ENCODE measurements at places on chromosomes 7 and 10.
A peak's percentile ranks its signal among the peaks of the same experiment; 100 is the strongest.

DNA sequence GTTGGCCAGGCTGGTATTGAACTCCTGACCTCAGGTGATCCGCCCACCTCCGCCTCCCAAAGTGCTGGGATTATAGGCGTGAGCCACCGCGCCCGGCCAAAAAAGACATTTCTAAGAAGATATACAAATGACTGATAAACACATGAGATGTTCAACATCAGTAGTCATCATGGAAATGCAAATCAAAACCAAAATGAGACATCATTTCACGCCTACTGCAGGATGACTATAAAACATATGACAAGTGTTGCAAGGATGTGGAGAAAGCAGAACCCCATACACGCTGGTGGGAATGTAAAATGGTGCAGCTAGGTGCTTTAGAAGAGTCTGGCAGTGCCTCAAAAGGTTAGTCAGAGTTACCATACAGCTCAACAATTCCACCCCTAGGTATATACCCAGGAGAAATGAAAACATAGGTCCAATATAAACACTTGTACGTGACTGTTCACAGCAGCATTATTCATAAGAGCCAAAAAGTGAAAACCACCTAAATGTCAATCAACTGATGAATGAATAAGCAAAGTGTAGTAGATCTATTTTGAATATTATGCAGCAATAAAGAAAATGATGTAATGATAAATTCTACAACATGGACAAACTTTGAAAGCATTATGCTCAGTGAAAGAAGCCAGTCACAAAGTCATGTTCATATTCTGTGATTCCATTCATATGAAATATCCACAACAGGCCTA is 24.5 kb downstream of the TMEM209 start:
- no peak for DNase-seq

DNA sequence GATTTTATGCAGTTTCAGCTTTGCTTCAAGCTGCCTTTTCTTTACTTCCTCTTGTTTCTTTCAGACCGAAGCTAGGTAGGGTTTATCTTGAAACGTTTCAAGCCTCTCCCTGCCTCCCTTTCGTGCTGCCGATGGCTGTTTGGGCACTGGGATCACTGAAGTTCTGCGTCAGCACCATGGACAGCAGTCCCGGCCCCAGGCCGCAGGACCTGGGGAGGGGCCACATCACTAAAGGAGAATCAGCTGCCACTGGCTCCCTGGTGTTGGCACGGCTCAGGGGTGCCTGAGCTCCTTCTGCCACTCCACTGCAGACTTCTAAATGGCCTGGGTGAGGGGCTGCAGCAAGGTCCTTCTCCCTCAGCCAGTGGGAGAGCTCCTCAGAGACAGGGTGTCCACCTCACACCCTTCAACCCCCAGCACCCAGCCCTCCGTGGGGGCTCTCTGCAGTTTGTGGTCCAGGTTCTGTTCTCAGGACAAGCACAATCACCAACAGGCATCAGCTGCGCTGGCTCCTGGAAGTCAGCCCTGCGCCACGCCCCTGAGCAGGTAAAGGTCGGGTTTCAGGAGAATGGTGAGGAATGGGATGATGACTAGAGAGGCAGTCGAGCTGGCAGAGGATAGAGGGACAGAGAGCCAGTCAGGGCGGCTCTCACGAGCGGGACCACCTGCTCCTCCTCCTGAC is 387.2 kb downstream of the TCERG1L start:
- no peak for DNase-seq

DNA sequence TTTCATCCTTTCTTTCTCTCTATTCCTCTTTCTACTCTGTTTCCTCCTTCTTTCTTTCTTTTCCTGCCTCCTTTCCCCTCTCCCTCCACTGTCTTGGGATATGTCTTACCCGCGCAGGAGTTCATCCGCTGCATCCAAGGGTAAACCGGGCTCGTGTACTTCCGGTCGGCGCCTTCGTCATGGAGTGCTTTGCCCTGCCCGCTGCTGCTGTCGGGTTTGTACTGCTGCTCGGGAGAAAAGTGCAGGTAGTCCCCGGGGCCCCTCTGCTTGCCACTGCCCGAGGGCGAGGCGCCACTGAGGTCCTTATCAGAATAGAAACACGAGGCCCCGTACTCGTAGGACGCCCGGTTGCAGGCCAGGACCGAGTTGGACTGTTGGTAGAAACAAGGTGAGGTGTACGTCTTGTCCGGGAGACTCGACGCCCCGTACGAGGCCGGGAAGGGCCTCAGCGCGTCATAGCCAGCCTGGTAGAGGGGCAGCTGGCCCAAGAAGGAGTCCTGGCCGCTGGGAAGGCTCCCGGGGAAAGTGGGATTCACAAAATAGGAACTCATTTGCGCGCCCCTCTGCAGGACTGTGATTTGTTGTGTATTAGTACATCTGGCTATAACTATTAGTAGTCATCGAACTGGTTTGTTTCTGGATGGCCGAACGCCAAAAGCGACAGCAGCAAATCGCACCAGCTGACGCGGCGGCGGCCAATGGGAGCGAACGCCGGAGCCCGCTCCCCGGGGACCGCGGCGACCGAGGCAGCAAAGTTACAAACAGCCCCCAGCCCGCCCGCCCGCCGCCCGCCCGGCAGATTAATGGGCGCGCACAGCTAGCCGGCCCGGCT is at the start of gene HOXA6:
TSS of gene HOXA6 (minus strand) at position 576 of the 832 bp plus-strand sequence. CDS start at position 551, 25 bp downstream.
- no peak for DNase-seq

DNA sequence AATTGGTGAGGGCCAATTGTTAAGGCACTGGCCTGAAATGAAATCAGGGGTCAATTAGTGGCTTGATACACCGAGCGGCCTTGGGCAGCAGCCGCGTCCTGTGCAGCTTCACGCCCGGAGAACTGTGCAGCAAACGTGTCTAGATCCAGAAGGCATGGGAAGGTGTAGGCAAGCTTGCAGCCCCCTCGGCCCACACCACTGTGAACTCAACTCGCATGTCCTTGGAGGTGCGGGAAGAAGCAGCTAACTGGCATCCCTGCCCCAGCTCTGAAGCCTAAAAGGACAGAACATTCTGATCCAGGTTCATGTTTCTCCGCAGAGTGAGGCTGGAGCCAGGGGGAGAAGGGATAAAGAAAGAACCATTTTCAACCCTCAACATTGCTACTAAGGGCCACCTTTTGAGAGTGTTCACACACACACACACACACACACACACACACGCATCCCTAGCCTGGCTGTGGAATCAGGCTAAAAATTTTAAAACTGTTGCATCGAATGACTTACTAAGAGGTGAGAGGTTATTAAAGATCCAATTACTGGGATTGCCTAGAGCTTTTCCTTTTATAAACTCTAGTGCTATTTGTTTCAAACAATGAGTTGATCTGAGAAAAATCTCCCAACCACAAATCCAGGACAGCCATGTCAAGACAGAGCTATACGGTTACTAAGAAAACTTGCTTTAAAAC is 104.0 kb downstream of the PARP12 start:
- DNase-seq, result no peak

GRCh38 chr7:110750931-110751605 is 339.9 kb upstream of the LRRN3 start:
- DNase-seq, result no peak

DNA sequence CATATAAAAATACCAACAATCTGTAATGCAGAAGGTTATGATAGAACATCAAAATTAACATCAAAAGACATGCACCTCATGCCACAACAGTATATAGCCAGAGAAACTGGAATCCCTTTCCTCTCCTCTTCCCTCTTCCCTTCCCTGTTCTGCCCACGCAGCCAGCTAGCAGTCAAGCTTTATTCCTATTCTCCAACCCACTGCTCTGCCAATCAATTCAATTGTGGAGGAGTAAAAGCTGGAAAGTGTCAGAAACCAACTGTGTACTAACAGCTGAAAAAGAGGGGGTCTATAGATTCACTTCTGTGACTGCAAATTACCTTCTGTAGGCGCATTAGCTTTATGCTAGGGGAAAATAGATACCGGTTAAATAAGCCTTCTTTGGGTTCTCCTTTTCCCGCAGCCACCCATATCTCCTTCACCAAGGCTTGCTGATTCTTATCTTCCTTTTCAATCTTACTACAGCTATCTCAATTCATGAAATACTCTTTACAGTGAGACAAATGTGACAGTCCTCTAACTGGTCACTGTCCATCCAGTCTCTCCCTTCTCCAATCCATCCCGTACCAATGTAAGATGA is 16.3 kb downstream of the ABI1 start:
- DNase-seq, result no peak

- DNase-seq, result peak; percentile 91
These were observed at the start of gene MYOF for GRCh38 chr10:93482145-93482834. Gene MYOF, minus strand, starts transcription at chr10:93482334. Its CDS starts 140 bp downstream, at chr10:93482194.

- no peak for DNase-seq
These were observed 91.7 kb upstream of the PDGFA start for GRCh38 chr7:611281-611810.

DNA sequence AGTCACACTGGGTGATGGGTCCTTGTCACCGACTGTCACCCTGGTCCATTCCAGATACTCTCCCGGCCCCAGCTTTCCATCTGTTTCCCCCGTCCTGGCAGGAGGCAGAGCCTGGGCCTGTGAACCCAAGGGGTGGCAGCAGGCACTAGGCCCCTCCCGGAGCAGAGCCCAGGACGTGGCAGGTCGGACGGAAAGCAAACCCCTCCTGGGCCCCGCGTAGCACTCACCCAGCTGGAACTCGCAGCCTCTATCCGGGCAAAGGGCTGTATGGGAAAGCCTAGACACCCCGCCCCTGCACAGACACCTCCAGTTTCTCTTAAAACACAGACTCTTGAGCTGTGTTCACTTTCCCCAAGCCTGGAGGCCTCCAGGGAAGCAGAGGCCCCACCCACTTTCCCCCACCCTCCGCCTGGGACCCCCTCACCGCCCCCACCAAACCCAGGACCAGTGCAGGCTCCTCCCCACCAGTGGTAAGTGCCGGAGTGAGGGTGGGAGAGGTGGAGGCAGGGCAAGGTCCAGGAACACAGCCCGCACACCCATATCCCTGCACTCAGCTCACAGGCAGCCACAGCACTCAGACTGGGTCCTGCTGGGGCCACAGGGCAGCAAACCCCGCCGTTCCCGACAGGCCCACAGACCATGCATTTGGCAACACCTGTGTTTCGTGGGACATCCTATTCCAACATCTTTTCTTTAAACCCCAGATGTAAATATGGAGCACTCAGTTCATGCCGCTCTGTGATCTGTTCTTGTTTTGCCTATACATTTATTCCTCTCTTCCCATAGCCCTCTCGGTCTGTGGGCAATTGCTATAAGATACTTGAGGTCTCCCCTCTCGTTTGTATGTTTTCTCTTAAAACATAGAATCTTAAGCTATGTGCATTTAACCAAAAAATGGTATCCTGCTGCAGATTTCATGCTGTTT is 98.2 kb upstream of the PDGFA start:
- no peak for DNase-seq

DNA sequence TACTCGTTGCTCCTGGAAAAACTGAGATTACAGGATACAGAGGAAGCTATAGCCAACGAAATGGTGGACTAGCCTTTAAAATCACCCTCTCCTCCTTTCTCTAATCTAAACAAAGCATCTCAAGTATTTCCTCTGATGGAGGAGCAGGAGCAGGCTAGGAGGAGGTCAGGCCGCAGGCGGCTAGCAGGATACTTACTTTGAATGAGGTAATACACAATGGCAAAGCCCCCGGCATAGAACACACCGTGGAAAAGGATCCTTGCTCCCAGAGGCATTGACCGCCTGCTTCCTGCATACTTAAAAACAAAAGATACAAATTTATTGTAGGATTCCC is 64.4 kb downstream of the STK17A start:
- DNase-seq, result no peak

DNA sequence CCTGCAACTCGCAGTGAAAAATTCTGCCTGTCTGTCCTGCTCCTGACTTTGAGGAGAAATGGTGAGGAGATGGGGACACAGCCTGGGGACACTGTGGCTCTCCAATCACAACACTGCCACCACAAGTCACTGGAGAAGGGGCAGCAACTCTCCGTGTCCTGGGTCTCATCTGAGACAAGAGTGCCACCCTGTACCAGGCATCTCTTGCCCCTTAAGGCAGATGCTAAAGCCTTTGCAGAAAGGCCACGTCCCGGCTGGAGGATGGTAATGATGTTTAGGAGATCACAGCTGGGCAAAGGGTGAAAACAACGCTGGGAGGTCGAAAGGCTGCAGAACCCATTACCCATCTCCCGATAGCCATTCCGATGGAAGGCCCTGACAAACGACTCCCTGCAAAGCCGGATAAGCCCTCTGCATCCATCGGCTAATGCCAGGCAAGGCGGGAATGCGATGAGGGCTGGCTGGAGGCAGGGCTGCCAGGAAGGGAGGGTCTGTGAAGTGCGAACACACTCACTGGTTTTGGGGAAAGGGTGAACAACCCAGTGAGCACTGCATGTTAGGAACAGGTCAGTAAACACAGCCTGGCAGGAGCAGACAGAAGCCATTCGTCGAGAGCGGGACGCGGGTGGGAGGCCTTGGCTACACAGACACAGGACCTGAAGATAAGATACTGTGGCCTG is 190.8 kb downstream of the ADARB2 start:
- no peak for DNase-seq

Measured in A549 (cell line).